ENCODE measurements at places on chromosomes 12 and 14.

GRCh38 chr14:102928412-102929240 lies 6.2 kb downstream of the AMN start:
- no peak for DNase-seq

GRCh38 chr12:131015581-131016337 lies 62.1 kb downstream of the ADGRD1 start:
- no peak for DNase-seq

- no peak for DNase-seq
These were observed 239.3 kb downstream of the RMST start for GRCh38 chr12:97701901-97702300.

DNA sequence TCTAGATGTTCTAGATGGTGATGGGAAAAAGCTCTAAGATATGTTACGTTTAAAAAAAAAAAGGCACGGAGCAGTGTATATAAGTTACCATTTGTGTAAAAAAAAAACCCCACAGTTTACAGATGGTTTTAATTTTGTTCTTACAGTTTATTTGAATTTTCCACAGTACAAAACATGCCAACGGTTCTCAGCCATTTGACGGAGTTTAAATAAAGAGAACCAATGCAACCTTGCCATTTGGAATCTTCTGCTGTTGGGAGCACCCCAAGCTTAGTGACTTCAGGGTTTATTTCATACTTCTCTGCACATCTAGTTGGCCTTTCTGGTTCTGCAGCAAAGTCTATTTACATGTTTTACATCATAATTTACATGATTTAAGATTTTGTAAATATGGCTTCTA lies 7.7 kb upstream of the HPD start:
- no peak for DNase-seq

GRCh38 chr12:105562199-105562971 lies 231.9 kb downstream of the C12orf75 start:
- peak; percentile 83 for DNase-seq

DNA sequence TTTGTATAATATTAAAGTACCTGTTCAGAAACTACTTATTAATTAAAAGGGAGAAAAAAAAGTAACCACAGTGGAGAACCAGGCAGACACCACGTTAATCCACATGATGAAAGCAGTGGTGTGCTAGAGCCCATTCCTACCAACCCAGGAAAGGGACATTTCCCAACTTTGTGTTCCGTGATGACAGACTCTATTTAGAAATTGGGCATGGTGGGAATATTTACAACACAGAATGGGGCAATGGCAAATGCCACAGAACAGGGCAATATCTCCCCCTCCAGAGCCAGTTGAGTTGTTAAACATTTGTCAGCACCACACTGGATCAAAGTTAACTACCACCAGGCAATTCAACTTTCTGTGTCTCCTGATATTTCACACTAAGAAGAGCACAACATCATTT lies 1.2 kb upstream of the HIGD1C start:
- no peak for DNase-seq

DNA sequence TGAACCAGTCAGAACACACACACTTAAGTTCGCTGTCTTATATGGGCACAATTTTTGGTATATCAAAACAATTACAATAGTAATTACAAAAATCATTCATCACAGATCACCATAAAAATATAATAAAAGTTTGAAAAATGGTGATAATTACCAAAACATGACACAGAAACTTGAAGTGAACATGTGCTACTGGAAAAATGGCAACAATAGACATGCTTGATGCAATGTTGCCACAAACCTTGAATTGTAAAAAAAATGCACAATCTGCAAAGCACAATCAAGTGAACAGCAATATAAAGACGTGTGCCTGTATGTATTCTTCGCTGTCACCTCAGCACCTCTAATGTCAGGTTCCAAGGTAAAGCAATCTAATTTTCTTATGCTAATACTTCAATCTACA lies 117.6 kb downstream of the PRKD1 start:
- no peak for DNase-seq

All from urothelium cell line (cell line).